ENCODE measurements at places on chromosomes 6 and 20. TPM values are rescaled to one million over a fixed set of nuclear protein-coding genes. Genes with fewer than 3 reads are reported as not detected.

HTR1E gene
- not detected for total RNA-seq

DNA sequence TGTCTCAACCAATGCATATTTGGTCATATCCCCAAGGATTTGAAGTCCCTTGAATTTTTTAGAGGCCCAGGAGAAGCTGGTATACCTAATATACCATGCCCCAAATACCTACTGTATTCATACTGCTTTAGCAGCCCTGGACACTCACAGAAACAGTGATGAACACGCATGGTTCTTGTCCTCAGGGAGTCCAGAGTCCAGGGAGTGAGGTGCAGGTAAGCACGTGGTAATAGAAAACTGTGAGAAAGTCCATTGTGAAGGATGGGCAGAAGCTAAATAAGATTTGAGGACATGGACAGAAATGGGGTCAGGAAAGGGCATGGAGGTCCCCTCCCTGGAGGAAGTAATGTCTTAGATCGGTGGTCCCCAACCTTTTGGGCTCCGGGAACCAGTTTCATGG lies 85.4 kb downstream of the TSHZ2 start:
- no peaks in the 10 kb centered on the region for H3K27me3 ChIP-seq
- H3K27ac ChIP-seq, result no peak overlapping the region
- H3K4me1 ChIP-seq, result no peaks in the 10 kb centered on the region
- DNase-seq, result no peak
- H3K4me3 ChIP-seq, result no peak overlapping the region
- H3K36me3 ChIP-seq, result 0 out of 2 replicates have a peak, but pooled peaks cover 3% of the 10 kb centered on the region

GRCh38 chr20:62516338-62516737 lies 40.5 kb upstream of the GATA5 start:
- H3K4me1 ChIP-seq, result no peaks in the 10 kb centered on the region
- no peak overlapping the region for H3K27ac ChIP-seq
- H3K27me3 ChIP-seq, result peaks cover 32% of the 10 kb centered on the region
- H3K4me3 ChIP-seq, result no peak overlapping the region

DNA sequence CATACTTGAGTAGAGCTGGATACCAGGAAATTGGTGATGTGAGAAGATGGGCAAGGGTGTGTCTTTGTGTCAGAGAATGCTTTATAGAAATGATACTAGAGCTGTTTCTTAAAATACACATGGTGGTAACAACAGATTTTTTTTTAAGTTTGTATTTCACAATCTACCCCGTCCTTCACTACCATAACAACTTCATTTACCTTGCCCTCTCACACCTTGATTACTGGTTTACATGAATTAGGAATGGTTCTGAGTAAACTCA lies 45.4 kb downstream of the RARS2 start:
- H3K4me1 ChIP-seq, result 0 out of 2 replicates have a peak, but pooled peaks cover 5% of the 10 kb centered on the region
- peaks cover 57% of the 10 kb centered on the region for H3K36me3 ChIP-seq
- DNase-seq, result no peak
- H3K4me3 ChIP-seq, result no peak overlapping the region
- H3K27me3 ChIP-seq, result no peaks in the 10 kb centered on the region

DNA sequence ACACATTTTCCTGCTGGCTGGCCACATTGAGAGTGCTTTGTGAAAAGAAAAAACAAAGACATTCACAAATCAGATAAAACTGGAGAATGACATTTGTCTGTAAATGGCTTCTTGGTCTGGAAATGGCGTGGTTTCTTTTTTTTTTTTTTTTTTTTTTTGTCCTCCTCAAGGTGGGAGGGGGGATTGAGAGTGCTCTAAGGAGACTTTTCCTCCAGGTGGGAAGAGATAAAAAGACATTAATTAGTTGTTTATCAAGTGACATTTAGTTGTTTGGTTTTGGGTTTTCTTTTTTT lies 40.4 kb downstream of the GNAS start:
- H3K27me3 ChIP-seq, result peaks cover 6% of the 10 kb centered on the region
- DNase-seq, result no peak
- H3K4me1 ChIP-seq, result peaks cover 48% of the 10 kb centered on the region
- peak overlapping the region; percentile 95 for H3K4me3 ChIP-seq
- H3K36me3 ChIP-seq, result peaks cover 25% of the 10 kb centered on the region

- no peaks in the 10 kb centered on the region for H3K27me3 ChIP-seq
- H3K4me3 ChIP-seq, result no peak overlapping the region
- H3K4me1 ChIP-seq, result peaks cover 7% of the 10 kb centered on the region
- no peak overlapping the region for H3K27ac ChIP-seq
- no peaks in the 10 kb centered on the region for H3K36me3 ChIP-seq
Measured at GRCh38 chr6:134502614-134503549, 185.0 kb upstream of the SGK1 start.

DNA sequence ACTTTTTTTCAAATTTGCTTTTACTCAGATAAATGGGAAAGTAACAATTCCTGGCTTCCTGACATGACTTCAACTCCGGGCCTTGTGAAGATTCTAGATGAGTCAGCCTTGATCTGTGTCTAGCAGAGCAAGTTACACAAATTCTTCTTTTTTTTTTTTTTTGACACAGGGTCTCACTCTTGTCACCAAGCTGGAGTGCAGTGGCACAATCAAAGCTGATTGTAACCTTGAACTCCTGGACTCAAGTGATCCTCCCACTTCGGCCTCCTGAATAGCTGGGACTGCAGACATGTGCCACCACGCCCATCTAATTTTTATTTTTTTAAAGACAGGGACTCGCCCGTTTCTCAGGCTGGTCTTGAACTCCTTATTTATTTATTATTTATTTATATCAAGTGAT lies 7.3 kb upstream of the ARHGAP18 start:
- DNase-seq, result peak; percentile 56

DNA sequence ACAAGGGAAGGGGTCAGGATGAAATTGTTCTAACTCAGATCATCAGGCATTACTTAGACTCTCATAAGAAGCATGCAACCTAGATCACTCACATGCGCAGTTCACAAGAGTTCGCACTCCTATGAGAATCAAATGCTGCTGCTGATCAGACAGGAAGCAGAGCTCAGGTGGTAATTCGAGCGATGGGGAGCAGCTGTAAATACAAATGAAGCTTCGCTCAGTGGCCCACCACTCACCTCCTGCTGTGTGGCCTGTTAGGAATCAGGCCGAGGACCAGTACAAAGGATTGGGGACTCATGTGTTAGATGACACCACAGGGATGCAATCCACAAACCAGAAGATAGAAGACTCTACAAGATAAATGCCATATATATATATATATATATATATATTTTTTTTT lies 31.5 kb upstream of the TOP1 start:
- H3K4me1 ChIP-seq, result peaks cover 35% of the 10 kb centered on the region
- DNase-seq, result no peak
- no peak overlapping the region for H3K27ac ChIP-seq
- H3K36me3 ChIP-seq, result 0 out of 2 replicates have a peak, but pooled peaks cover 4% of the 10 kb centered on the region

GRCh38 chr6:18829272-18829870 lies 442.2 kb downstream of the RNF144B start:
- no peaks in the 10 kb centered on the region for H3K4me1 ChIP-seq
- H3K4me3 ChIP-seq, result no peak overlapping the region
- no peaks in the 10 kb centered on the region for H3K36me3 ChIP-seq
- DNase-seq, result no peak
- no peak overlapping the region for H3K27ac ChIP-seq
- no peaks in the 10 kb centered on the region for H3K27me3 ChIP-seq

DNA sequence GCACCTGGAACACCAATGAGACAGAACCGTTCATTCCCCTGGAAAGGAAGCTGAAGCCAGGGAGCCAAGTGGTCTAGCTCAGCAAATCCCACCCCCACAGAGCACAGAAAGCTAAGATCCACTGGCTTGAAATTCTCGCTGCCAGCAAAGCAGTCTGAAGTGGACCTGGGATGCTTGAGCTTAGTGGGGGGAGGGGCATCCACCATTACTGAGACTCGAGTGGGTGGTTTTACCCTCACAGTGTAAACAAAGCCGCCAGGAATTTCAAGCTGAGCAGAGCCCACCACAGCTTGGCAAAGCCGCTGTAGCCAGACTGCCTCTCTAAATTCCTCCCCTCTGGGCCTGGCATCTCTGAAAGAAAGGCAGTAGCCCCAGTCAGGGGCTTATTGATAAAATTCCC lies 53.1 kb downstream of the KIF16B start:
- H3K36me3 ChIP-seq, result no peaks in the 10 kb centered on the region
- no peak overlapping the region for H3K27ac ChIP-seq
- no peak for DNase-seq
- no peak overlapping the region for H3K4me3 ChIP-seq
- no peaks in the 10 kb centered on the region for H3K27me3 ChIP-seq

CCN6 gene
- total RNA-seq, result not detected

GRCh38 chr6:161198176-161198575 lies 75.7 kb downstream of the AGPAT4 start:
- H3K27me3 ChIP-seq, result peaks cover 4% of the 10 kb centered on the region
- H3K36me3 ChIP-seq, result peaks cover under 1% of the 10 kb centered on the region
- no peak overlapping the region for H3K27ac ChIP-seq
- no peaks in the 10 kb centered on the region for H3K4me1 ChIP-seq
- no peak overlapping the region for H3K4me3 ChIP-seq

DNA sequence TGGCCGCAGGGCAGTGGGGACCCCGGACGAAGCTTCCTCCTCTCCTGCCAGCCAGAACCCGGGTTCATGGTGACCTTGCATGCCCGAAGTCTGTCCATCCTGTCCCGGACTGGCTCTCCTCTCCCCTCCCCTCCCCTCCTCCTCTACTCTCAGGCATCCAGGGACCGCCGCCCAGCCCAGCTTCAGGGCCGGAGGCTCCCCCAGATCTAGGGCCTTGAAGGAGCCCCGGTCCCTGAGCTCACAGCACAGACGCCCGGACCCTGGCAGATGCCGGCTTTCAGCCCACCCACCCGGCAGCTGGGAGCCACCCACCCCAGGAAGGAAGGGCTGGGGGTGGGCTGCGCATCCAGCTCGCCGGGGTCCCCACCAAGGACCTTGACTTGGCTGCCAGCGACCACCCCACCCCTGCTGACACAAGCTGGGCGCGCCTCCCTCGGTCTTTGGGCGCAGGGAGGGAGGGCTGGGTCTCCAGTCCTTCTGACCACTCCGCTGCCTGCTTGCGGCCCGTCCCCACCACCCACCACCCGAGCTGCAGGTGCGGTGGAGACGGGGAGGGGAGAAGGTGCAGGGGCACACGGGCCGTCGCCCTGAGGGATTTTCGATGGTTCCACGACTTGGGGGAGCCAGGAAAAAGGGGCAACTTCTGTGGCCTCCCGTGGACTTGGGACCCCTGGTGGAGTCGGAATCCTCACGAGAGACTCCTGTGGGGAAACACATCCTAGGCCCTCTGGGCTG lies 5.8 kb upstream of the ABHD16B start:
- no peak for DNase-seq
- peaks cover 12% of the 10 kb centered on the region for H3K27me3 ChIP-seq
- H3K27ac ChIP-seq, result no peak overlapping the region

- peaks cover 40% of the 10 kb centered on the region for H3K4me1 ChIP-seq
- H3K4me3 ChIP-seq, result peak overlapping the region; percentile 83
- peak overlapping the region; percentile 87 for H3K27ac ChIP-seq
- peaks cover 1% of the 10 kb centered on the region for H3K27me3 ChIP-seq
- H3K36me3 ChIP-seq, result no peaks in the 10 kb centered on the region
- DNase-seq, result peak; percentile 59
Measured at GRCh38 chr6:7468382-7469081, 72.9 kb upstream of the DSP start.

- H3K4me3 ChIP-seq, result no peak overlapping the region
- H3K36me3 ChIP-seq, result no peaks in the 10 kb centered on the region
- peaks cover 15% of the 10 kb centered on the region for H3K4me1 ChIP-seq
Measured at GRCh38 chr20:51042064-51042463, 19.2 kb upstream of the KCNG1 start.

GRCh38 chr6:35086636-35087360 lies 54.3 kb downstream of the TCP11 start:
- H3K27ac ChIP-seq, result no peak overlapping the region
- peaks cover 37% of the 10 kb centered on the region for H3K4me1 ChIP-seq
- DNase-seq, result no peak
- H3K27me3 ChIP-seq, result peaks cover 5% of the 10 kb centered on the region
